ENCODE measurements at places on chromosomes 2 and 18. TPM values are rescaled to one million over a fixed set of nuclear protein-coding genes. Genes with fewer than 3 reads are reported as not detected.

Gene RGPD8
- 48.9 TPM for total RNA-seq

- no peak overlapping the region for H3K27ac ChIP-seq
- peaks cover 3% of the 10 kb centered on the region for H3K36me3 ChIP-seq
- no peak for DNase-seq
- no peaks in the 10 kb centered on the region for H3K27me3 ChIP-seq
- H3K4me3 ChIP-seq = no peak overlapping the region
- H3K4me1 ChIP-seq = no peaks in the 10 kb centered on the region
Observed at GRCh38 chr2:202545523-202545922, 89.2 kb upstream of the FAM117B start.

- no peak overlapping the region for H3K27ac ChIP-seq
- no peak for DNase-seq
- H3K27me3 ChIP-seq = no peaks in the 10 kb centered on the region
- H3K4me1 ChIP-seq = no peaks in the 10 kb centered on the region
- H3K36me3 ChIP-seq = no peaks in the 10 kb centered on the region
Observed at GRCh38 chr2:64823794-64824193, 165.4 kb upstream of the SLC1A4 start.

DNA sequence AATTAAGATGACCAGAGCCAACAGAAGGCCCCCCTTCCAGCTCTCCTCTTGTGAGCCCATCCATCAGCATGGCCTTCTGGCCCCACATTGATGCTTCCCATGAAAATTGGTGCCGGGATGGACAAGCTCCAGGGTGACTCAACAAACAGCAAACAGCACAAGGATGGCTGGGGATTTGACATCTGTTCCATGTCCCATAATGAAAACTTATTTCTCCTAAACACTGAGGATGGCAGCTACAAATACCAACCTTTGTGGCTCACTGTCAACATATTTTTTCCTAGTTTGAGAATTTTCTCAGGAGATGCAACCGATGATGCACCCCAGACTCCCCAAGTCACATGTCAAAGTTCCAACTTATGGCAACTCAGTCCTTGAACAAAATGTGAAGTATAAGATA, 169.6 kb upstream of the SIX2 start:
- no peaks in the 10 kb centered on the region for H3K36me3 ChIP-seq
- no peak overlapping the region for H3K4me3 ChIP-seq

GRCh38 chr2:181573140-181573736, 83.7 kb downstream of the CERKL start:
- H3K4me1 ChIP-seq = no peaks in the 10 kb centered on the region
- no peak for DNase-seq
- no peaks in the 10 kb centered on the region for H3K27me3 ChIP-seq
- no peak overlapping the region for H3K4me3 ChIP-seq
- no peak overlapping the region for H3K27ac ChIP-seq

GRCh38 chr2:232196802-232197201, 181.7 kb upstream of the ALPP start:
- H3K27ac ChIP-seq = no peak overlapping the region
- H3K27me3 ChIP-seq = no peaks in the 10 kb centered on the region
- no peaks in the 10 kb centered on the region for H3K4me1 ChIP-seq
- no peak overlapping the region for H3K4me3 ChIP-seq

DNA sequence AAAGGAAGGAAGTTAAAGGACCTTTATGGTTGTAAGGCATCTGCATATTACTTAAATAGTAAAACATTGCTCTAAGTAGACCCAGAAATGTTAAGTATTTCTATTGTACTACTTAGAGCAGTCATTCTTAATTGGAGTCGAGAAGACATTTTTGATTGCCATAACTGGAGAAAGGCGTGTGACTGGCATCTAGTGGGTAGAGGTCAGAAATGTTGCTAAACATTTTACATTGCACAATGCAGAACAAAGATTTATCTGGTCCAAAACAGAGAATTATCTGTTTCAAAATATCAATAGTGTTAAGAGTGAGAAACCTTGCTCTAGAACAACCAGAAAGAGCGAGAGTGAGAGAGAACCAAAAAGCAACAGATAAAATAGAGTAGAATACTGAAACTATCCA, 23.3 kb upstream of the ROCK1 start:
- no peaks in the 10 kb centered on the region for H3K4me1 ChIP-seq
- H3K27me3 ChIP-seq = no peaks in the 10 kb centered on the region
- DNase-seq = no peak

DNA sequence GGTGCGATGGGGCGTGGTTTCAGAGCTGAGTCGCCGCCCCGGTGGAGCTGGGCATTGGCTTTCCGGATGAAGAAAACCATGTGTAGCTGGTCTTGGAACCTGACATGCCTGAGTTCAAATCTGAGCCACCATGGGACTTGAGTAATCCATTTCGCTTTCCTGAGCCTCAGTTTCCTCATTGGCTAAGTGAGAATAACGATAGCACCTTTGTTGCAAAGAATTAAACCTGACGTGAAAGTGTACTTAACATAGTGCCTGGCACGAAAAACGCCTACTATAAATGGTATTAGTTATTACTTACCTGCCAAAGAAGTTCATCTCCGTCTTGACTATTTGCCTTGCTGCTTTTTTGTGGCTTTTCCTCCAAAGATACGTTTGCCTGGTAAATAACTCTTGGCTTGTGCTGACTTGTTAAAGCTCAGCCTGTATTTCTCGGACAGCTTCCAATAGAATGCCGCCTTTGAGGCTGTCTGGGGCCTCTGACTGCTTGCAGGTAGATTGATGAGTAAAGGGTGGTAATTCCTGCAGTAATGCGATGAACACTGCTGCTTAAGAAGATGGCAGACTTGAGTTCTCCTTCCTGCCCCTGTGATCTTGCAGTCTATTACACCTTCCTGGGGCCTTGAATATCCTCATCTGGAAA, 1.3 kb downstream of the CDCA7 start:
- H3K27ac ChIP-seq = no peak overlapping the region
- no peaks in the 10 kb centered on the region for H3K36me3 ChIP-seq
- H3K27me3 ChIP-seq = no peaks in the 10 kb centered on the region
- no peak for DNase-seq

DNA sequence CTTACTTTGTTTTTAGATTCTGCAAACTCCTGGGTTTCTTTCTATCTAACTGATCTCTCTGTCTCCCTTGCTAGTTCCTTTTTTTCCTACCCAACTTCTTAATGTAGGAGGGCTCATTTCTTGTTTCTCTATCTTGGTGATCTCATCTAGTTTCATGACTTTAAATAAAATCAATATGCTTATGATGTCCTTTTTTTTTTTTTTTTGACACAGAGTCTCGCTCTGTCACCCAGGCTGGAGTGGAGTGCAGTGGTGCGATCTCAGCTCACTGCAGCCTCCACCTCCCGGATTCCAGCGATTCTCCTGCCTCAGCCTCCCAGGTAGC, 42.2 kb upstream of the IL1RL1 start:
- no peaks in the 10 kb centered on the region for H3K4me1 ChIP-seq
- no peak for DNase-seq
- H3K27me3 ChIP-seq = no peaks in the 10 kb centered on the region
- no peaks in the 10 kb centered on the region for H3K36me3 ChIP-seq

All from breast epithelium (tissue), 4 donors.